ENCODE measurements at places on chromosomes 12 and 14.

DNA sequence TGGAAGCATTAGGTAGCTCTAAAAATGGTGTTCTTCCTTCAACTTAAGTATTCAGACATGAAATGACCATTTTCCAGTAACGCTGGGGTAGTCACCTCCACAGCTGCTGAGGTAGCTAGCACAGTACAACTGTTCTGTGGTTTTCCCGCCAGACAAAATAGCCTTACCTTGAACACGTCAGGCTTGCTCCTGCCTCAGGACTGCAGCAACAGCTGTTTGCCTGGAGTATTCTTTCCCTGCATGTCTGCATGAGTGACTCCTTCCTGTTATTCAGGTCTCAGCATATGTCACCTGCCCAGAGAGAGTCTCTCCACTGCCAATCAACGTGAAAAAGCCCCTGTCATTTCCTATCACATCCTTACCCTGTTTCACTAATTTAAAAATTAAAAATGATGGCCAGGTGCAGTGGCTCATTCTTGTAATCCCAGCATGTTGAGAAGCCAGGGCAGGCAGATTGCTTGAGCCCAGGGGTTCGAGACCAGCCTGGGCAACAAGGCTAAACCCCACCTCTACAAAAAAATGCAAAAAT lies 37.9 kb downstream of the WDR89 start:
- DNase-seq: no peak

DNA sequence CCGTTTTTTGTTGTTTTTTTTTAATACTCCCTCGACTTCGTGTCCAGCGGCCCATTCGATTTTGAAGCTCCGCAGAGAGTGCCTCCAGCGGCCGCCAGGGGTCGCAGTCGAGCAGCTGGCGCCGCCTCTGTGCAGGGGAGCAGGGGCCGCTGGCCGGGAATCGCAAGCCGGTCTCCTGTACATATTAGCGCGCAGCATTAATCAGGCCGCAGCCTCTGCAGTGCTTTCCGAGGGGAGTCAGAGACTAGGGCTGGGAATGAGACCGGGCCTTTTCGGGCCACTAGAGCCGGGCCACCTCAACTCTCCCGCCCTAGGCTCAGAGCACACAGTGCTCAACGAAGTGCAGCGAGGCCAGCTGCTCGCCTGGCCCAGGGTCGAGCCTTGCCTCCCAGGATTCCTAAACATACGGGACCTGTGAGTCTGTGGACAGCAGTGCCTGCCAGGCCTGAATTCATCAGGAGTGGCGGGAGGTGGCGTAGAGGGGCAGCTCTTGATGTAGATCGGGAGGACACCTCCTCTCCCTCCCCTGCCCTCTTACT lies 81.8 kb downstream of the EMP1 start:
- peak; percentile 19 for DNase-seq

GRCh38 chr12:100164153-100164704 lies 21.6 kb upstream of the BLTP3B start:
- DNase-seq: no peak

DNA sequence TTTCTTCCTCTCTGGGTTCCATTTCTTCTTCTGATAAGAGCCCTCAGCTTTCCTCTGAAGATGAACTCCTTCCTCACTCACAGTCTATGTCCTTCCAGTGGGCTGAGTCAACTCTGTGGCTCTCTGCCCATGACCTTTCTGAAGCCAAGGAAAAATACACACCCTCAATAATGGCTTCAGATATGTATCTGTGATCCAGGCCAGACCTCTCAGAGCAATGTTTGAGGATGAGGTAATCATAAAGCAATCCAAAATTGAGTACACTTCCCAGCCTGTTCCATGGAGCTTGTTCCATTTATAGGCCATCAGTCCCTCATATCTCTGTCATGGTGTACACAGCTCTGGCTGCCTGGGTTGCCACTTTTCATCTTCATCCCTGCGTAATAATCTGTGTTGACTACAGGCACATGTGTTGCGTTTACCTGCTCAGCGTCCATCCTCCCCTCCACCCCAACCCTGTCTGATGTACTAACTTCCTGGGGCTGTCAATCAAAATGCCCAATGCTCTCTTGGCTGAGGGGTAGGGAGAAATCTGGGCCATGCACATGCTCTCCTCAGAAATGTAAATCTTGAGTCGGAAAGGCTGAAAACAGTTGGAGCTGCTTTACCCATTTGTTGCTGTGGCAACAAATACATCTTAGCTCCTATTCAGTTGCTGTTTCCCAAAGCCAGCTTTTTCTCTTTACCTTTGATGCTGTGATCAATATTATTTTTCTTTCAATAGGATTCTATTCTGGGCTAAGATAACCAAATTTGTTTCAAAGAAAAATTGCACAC lies 377.8 kb upstream of the TMEM132C start:
- DNase-seq: no peak

GRCh38 chr12:83057436-83057835 lies 370.7 kb downstream of the TMTC2 start:
- DNase-seq: no peak

DNA sequence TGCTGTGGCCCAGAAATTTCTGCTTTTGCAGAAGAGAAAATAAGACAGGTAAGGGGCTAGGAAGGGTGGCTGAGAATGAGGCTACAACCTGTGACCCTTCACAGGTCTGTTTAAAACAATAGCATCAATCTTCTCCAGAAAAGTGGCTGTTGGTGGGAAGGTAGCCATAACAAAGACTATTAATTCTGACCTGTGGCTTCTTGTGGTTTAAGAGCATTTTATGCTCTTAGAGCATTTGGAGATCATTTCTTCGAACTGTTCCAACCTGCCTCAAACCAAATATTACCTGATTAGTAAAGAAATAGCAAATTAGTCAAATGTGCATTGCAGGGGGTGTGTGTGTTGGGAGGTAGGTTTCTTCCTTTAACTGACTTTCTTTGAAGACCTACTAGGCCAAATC lies 15.2 kb upstream of the TCP11L2 start:
- DNase-seq: no peak

- no peak for DNase-seq
Observed at GRCh38 chr14:26143057-26143456, 454.8 kb downstream of the NOVA1 start.

DNA sequence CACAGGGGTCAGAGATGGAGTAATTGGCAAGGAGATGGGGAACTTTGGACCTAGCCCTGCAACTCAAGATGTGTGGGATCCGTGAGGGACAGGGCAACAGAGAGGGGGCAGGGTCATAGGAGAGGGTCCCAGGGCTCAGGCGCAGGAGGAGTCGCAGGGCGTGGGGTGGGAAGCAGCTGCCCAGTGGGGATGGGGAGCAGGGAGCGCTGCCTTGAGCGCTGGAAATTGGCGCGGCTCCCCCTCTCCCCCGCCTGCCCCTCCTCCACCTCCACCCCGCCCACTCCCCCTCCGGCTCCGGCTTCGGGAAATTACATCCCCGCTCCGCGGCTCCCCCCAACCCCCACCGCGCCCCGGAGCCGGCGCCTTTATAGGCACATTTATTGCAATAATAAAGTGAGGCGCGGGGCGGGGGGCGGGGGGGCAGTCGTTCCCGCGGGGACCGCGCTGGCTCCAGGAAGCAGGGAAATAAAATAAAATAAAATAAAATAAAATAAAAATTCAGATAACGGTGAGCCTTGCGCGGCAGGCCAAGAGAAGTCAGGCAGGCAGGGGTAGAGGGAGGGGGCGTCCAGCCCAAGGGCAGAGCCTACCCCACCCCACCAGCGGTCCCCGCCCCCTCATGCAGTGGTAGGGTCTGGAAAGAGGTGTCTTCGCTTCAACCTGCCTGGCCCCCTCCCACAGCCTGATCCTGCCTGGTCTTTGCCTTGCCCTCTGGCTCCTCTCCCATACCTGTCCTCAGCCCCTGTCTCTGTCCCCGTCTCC lies 3.6 kb downstream of the NXPH4 start:
- DNase-seq: no peak

- no peak for DNase-seq
Observed at GRCh38 chr14:72544615-72545387, 349.1 kb downstream of the DPF3 start.

DNA sequence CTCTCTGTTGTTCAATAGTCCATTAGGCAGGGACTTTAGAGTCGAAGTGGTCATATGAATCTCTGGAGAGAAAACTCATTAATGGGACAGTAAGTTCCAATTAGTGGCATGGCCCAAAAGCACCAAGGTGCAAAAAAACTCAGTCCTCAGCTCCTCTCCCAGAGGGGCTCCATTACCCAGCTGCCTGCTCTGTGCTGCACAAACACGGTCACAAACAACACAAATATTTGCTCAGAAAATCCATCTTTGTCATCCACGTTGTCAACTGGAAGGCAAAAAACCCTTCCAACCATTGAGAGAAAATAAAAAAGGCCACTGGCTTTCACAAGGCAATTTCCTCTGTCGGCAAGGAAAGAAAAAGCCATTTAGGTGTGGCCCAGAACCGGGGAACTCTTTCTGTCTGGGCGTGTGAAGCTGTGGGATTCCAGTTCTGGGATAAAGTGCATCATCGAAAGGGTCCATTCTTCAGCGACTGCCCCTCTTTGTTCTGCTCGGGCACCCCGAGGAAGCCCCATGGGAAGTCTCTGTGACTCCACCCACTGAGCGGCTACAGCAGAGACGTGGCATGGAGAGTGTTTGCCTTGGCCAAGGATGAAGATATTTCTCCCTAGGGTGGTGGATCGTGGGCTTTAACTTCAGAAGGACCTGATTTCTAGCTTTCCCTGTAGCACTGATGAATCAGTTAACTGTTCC lies 137.6 kb downstream of the VRK1 start:
- no peak for DNase-seq

- DNase-seq: no peak
Observed at GRCh38 chr12:107490010-107490409, 195.6 kb upstream of the PWP1 start.

- DNase-seq: no peak
Observed at GRCh38 chr12:75951399-75952278, 79.9 kb downstream of the PHLDA1 start.

- peak; percentile 18 for DNase-seq
Observed at GRCh38 chr12:1993871-1994371, 10.3 kb downstream of the DCP1B start.

DNA sequence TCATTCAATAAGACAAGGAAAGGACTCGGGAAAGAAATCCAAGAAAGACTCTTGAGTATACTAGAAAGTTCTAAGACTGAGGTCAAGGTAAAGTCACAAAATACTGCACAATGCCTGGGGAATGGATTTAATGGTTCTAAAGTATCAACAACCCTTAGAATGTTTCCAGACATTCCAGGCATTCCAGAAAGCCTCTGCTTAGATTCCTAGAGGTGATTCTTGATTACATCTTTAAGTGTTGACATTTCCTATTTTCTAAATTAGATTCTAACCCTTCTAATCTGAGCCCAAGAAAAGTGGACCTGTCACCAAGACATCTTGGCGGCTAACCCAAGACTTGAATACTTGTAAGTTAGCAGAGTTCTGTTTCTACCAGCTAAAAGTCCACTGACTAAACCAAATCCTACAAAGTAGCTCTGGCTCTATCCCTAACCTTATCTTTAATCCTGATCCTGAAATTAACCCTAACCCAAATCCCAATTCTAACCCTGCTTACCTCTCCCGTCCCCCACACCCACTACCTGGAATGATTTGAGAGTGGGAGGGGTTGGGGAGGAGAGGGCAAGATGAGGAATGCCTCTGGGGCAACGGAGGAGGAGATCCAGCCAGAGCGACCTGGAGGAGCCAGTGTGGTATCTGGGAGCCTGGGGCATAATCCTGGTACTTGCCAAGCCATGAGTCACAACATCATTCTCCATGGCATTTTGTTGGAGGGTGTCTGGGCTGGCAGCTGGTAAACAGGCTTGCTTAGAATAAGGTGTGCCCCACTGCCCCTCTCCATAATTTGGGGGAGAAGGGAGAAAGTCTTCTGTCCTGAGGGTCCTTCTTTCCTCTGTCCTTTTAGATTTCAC lies 93.4 kb upstream of the HOXC13 start:
- DNase-seq: no peak

DNA sequence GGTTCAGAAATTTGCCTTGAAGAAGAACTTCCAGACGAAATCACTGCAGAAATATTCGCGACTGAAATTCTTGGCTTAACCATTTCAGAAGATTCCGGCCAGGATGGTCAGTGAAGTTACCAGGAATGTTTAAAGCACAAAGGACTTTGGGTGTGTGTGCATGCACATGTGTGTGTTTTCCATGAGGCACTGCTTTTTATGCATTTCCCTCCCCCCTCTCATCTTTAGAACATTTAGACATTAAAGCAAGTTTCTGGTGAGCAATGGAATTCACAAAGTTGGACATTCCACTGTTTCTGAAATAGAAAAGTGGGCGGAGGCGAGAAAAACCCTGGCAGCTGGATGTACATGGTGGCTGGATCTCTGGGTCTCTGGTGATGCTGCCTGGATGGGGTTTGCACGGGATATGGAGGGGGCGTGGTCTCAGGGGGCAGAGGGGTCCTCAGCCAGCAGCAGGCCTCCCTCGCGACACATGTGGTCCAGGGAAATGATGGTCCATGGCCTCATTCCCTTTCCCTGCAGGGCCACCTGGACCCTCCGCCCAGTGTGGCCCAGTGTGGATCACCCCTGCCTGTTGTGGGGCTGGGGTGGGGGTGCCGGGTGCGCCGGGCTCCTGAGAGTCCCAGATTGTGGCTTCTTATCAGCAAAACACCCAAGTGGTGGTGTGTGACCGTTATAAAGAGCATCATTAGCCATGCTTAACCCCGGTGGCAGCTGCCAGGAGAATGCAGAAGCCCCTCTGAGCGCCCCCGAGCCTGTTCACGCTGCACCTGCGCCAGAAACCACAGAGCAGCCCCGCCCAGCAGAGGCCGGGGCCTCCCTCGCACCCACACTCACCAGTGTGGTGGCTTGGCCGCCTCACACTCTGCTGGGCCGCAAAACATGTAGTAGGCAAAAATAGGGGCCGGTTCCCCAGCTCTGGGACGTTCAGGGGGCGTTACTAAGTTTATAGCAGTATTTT lies 17.8 kb upstream of the BCL7A start:
- DNase-seq: no peak

GRCh38 chr12:13198876-13199275 lies 2.4 kb downstream of the EMP1 start:
- no peak for DNase-seq

- no peak for DNase-seq
Observed at GRCh38 chr14:95314609-95315008, 5.1 kb downstream of the CLMN start.

- DNase-seq: no peak
Observed at GRCh38 chr12:71799106-71799505, 40.5 kb upstream of the TBC1D15 start.

- DNase-seq: no peak
Observed at GRCh38 chr14:100304825-100305323, 1.4 kb downstream of the SLC25A29 start.

DNA sequence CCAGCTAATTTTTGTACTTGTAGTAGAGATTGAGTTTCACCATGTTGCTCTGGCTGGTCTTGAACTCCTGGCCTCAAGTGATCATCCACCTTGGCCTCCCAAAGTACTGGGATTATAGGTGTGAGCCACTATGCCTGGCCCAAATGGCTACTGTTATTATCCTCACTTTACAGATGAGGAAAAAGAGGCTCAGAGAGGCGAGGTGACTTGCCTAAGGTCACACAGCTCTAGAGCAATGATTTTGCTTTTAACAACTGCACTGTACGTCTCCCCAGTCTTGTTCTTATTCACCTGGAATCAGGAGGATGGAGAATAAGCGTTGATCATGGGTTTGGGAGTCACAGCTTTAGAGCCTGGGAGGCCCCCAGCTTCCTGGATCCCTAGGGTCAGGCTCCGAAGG lies 69.8 kb upstream of the NCOR2 start:
- DNase-seq: no peak

Data from central memory CD4-positive, alpha-beta T cell (primary cell).